CD8-positive, alpha-beta memory T cell (primary cell): ENCODE measurements at places on chromosomes 12 and 14. TPM values are rescaled to one million over a fixed set of nuclear protein-coding genes. Genes with fewer than 3 reads are reported as not detected.

RNU4-1 gene
- total RNA-seq, result 678 TPM

PMCH gene
- total RNA-seq, result 2.1 TPM

HSP90AA1 gene
- total RNA-seq, result 1,459 TPM

RPL10L gene
- total RNA-seq, result not detected

ACVR1B gene
- 8.7 TPM for total RNA-seq

NRIP2 gene
- not detected for total RNA-seq

DNA sequence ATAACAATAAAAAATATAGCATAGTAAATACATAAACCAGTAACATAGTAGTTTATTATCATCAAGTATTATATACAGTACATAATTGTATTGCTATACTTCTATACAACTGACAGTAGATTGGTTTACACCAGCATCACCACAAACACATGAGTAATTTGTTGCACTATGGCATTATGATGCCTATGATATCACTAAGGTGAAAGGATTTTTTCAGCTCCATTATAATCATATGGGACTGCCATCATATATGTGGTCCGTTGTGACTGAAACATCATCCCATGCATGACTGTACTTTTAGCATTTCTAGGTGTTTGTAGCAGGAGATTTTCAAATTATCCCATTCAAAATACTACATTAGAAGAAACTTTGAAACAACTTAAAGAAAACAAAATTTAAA lies 77.8 kb downstream of the IFT81 start:
- no peak for DNase-seq

DNA sequence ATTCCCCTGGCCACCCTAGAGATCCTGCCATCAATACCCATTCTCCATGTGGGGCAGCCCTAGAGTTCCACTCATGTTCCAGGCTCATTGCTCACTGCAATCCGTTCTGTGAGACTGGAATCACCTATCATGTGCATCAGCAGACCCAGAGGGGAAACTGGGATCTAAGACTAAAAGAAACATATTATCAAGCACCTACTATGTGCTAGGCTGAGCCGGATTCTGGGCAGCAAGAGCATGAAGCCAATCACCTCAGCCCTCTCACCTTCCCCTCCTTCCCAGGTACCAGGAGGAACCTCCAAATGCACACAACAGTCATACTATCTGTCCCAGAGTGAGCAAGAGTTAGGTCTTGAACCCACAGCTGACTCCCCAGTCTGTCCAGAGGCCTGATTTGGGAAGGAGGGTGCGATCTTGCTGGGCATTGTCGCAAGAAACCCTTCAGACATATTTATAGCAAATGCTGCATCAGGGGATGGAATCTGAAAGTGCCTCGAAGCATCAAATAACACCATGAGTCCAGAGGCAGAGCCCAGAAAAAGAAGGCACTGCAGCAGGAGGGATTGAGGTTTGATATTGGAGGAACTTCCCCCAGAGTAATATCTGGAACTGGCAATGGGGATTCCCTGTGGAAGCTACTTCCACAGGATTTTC lies 6.7 kb upstream of the CACNB3 start:
- DNase-seq, result no peak

- DNase-seq, result peak; percentile 11
Measured at GRCh38 chr14:99724196-99724891, 40.2 kb downstream of the CYP46A1 start.

- DNase-seq, result no peak
Measured at GRCh38 chr12:103783744-103784664, 57.0 kb downstream of the NT5DC3 start.

- DNase-seq, result no peak
Measured at GRCh38 chr12:91346827-91347226, 164.2 kb upstream of the DCN start.

GRCh38 chr12:49548481-49548821 lies 9.6 kb downstream of the KCNH3 start:
- no peak for DNase-seq
